Stimulated activated memory B cell treated with anti-CD40 and anti-IgM and Interleukin-4, amounts not matched to agents 10 μg/mL and 1 μg/mL and 100 μg/mL, for 72 hours (primary cell): ENCODE measurements at places on chromosomes 5 and 9.
A peak's percentile ranks its signal among the peaks of the same experiment; 100 is the strongest.

DNA sequence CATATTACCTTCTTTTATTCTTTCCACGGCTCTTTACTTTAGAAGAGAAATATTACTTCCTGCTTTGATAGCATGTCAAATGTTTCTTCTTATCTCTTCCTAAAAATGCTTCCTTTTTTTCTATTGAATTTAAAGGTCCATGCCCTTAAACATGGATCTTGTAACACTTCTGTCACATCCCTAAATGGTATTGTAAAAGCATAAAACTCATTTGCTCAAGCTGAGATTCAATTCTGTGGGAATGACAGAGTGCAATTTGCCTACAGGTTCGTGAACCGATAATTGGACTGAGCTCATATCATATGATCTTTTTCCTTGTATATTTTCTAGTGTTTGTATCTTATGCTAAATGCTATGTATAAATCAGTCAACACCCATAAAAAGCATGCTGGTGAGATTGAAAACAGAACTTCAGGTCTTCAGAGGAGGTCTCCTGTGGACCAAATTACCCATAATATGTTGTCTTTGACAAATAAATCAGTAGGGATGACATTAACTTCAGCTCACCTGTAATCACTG is 429.3 kb downstream of the TMEM232 start:
- H3K4me3 ChIP-seq = no peak overlapping the region
- no peak for ATAC-seq
- no peaks in the 10 kb centered on the region for H3K4me1 ChIP-seq

DNA sequence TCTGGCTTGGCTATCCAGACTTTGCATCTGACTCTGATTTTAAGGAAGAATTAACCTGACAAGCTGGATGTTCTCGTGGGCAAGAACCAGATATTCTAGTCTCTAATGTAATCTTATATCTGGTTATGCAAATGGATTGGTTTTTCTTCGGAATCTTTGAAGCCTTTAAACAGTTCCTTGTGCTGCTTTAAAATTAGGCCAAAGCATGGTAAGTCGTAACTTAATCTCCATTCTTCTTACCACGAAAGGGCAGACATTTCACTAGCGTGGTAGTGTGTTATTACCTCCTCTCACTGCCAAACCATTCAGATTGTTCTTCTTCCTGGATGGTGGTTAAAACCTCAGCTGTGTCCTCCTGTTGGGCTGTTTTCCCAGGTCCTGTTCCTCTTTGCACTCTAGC is 34.1 kb upstream of the TTC23L start:
- H3K4me1 ChIP-seq = no peaks in the 10 kb centered on the region
- no peak for ATAC-seq
- H3K27me3 ChIP-seq = peaks cover 21% of the 10 kb centered on the region
- no peak overlapping the region for H3K27ac ChIP-seq

GRCh38 chr5:1443171-1443570 is 2.1 kb downstream of the SLC6A3 start:
- no peak for ATAC-seq
- H3K36me3 ChIP-seq = peaks cover 7% of the 10 kb centered on the region
- no peak overlapping the region for H3K4me3 ChIP-seq
- H3K27ac ChIP-seq = no peak overlapping the region

GRCh38 chr9:73437758-73438157 is 286.1 kb downstream of the ANXA1 start:
- H3K27ac ChIP-seq = no peak overlapping the region
- no peaks in the 10 kb centered on the region for H3K36me3 ChIP-seq
- no peaks in the 10 kb centered on the region for H3K27me3 ChIP-seq

- H3K27me3 ChIP-seq = no peaks in the 10 kb centered on the region
- peak overlapping the region; percentile 66 for H3K4me3 ChIP-seq
- peaks cover 64% of the 10 kb centered on the region for H3K4me1 ChIP-seq
- no peak for ATAC-seq
These were observed 6.3 kb downstream of the MRPL36 start for GRCh38 chr5:1793301-1793740.
